ENCODE measurements at places on chromosomes 2 and 18.

- no peak for DNase-seq
Observed at GRCh38 chr2:238102865-238103264, 2.7 kb downstream of the ESPNL start.

- DNase-seq = no peak
Observed at GRCh38 chr2:64440843-64441242, 13.1 kb upstream of the LGALSL start.

DNA sequence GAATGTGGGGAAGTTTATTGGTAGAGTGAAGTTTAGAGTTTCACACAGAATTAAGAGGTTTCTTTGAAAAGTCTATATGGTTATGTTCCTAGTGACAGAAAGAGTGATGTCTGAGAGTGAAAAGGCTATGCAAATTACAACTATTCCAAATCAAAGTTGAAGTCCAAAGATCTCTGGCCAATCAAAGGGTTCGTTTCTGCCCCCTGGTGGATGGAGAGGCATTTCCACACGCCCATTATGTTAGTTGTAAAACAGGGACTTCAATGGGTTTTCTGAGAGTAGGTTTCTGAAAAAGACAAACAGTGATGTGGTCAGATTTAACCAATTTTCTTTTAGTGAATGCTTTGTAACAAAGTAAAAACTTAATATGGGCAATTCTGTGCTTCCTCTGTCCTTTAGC lies 441.5 kb upstream of the POU3F3 start:
- peak; percentile 56 for DNase-seq

DNA sequence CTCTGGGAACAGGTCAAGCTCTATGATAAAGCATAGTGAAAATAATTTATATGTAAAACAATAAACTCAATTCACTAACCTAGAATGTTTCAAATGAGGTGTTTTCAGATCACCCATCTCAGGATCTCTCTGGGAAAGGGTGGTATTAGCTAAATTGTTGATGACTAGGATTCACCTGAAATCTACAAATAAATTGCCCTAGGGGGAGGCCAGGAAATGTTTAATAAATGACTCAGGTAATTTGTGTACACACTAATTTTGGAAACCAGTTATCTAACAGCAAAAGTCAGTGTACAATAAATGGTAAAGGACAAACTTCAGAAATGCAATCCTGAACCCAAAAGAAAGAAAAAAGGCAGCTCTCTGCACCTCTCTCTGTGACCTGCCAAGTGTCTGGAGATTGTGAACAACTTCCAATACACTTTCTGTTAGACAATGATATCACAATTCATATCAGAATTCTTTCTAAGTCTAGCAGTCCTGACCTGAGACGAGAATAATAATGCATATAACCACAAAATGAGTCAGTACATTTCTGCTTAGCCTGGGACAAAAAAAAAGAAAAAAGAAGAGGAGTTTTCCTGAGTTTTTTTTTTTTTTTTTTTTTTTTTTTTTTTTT lies 760.0 kb downstream of the EPHA4 start:
- no peak for DNase-seq

GRCh38 chr2:241265506-241265905 lies 50.0 kb downstream of the HDLBP start:
- no peak for DNase-seq

DNA sequence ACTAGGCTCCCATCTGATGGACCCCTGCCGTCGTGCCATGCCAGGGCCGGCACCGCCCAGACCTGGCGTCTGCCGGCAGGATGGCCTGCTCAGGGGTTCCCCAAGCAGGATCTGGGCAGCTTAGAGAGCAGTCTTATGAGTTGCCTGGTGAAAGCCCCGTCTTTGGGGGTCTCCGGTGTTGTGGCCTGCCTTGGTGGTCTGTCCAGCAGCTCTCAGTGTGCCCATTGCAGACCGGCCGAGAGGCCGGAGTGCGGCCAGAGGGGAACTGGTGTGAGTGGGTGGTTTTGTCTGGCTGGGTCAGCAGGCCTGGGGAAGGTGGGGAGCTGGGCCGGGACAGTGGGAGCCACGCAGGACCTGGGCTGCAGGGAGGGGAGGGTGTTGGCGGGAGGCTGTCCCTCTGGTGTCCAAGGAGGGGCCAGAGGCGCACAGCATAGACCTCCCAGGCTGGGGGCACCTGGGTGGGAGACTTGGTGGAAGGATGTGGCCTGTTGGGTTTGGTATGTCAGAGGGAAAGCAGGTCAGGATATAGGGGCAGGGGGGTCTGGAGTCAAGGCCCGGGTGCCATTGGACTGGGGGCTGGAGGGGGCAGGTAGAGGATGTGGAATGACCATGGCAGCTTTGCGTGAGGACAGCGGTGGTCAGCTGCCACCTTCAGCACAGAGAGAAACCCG lies 16.5 kb downstream of the GPC1 start:
- no peak for DNase-seq

- DNase-seq = no peak
Observed at GRCh38 chr2:62339413-62339812, 143.5 kb downstream of the B3GNT2 start.

DNA sequence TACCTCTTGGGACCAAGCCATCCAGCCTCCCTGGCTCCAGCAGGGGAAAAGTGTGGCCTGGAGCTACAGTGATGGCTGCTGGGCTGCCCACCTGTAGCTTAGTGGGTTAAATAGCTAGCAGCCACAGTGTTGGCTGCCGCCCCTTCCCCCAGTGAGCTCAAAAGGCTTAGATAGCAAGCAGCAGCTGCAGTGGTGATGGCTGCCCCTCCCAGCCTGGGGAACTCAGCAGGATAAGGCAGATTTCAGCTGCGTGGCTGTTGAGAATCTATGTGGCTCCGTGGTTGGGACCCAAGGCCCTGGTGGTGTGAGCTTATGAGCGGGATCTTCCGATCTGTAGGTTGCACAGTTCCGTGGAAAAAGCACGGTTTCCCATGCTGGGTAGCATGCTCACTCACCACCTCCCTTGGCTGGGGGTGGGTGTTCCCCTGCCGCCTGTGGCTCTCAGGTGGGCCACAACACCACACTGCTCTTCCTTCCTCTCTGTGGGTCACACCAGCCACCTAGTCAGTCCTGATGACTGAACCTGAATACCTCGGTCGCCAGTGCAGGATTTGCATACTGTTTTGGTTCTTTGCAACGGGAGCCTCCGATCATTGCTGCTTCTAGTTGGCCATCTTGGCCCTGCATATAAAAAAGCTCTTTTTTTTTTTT lies 946.5 kb upstream of the FAM98A start:
- DNase-seq = no peak

DNA sequence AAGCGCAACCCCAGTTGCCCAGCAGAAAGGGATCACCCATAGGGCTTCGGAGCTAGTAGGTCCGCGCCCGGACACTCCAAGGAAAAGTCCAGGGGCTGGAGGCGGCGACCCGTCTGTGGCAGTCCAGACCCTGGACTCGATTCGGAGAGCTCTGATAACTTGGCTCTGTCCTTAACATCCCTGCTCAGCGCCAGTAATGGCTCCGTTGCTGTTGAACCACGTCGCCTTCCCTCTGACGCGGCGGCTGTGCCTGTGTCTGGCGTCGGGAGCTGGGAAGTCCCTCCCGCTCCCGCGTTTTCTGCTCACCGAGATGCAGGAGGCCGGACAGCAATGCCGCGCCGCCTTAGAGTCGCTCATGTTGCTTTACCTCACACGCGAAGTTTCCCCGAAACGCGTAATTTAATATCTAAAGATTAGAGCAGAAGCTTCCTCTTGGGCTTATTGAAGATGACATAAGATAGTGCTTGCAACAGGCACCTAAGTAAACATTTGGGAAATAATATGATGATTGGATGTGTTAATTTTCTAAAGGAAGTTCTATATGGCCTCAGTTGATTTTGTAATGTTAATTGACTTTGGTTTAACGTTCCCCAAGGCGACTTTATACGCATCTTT lies 1.3 kb upstream of the ZBTB14 start:
- DNase-seq = peak; percentile 41

DNA sequence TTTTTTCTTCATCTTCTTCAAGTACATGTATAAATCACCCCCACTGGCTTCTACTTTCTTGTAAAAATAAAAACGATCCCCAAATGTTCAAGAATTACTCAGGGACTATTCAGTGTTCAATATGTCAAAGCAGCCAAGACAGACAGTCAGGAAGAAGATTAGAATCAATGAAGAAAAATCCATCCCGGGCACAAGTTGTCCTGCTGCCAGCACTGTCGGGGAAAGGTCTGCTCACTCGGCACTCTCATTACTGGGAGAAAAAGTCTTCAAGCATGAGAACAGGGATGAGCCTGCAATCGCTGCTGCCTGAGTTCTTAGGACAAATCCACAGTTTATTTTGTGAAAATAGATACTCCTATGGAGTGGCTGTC lies 482.8 kb upstream of the KLHL29 start:
- DNase-seq = no peak

DNA sequence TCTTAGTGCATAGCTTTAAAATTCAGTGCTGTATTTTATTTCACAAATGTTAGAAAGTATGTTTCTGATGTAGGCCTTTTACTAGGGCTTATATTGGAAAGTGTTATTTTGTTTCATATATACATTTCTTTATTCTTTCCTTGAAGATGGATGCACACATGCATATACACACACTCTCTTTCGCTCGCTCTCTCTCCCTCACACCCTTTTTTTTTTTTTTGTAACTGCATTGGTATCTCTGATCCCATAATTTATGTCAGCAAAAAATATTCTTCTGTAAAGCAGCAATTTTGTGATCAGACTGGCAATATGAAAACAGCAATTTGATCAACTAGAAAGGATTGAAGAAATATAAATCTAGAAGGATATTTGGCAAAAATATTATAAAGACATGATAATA lies 2.0 kb downstream of the MBD5 start:
- DNase-seq = no peak

DNA sequence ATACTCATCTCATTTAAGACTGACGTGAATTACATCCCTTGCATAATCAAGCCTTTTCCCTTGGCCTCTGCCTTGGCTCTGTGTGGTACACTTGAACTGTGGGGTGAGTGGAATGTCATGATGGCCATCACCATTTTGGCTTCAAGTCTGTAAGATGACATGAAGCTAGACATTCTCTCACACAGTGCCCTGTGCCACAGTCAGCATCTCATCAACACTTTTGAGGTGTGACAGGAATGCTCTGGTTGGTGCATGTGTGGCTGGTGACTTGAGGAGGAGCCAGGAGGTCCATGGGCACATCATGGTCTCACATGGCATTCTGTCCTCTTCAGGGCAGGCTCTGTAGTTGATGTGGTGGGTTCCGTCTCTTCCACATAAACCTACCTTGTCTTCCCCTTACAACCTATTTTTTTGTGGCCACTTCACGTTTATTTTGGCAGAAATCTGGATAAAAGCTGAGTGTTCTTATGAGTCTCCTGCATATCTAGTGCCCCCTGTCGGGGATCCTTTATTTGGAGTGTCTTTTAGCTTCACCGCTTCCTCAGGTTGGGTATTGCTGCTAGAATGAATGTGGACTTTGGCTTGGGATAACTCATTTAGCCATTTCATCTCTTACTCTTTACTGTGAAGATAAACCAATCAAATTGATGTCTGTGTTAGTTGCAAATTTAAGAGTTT lies 28.1 kb downstream of the MAP4K4 start:
- DNase-seq = peak; percentile 31

DNA sequence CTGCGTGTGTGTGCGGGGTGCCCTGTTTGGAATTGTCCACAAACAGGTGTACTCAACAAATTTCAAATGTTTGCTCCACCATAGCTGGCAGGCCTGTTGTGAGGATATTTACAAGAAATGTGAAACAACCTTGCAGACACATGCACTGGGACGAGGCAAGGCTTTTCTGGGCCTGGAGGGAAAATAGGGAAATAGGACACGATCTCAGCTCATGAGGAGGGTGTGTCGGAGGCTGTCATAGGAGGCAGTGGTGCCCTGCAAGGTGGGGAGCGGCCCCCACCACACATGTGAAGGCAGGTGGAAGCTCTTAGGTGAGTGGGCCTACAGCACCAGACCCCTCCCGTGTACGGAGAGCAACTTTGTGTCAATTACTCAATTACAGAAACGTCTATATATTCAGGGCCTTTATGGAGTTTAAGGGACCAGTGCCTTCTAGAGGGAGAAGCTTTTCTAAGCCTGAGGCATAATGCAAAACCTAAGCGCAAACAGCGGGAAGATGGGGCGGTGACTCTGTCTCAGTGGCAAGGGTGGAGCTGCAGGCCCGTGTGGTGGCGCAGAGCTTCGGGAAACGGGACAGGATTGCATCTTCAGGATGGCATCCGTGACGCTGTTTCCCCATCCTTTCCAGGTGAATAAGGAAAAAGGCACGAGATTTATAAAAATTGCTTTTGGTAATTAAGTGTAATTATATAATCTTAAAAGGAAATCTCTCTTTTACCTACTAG lies 48.0 kb downstream of the RNF144A start:
- no peak for DNase-seq

DNA sequence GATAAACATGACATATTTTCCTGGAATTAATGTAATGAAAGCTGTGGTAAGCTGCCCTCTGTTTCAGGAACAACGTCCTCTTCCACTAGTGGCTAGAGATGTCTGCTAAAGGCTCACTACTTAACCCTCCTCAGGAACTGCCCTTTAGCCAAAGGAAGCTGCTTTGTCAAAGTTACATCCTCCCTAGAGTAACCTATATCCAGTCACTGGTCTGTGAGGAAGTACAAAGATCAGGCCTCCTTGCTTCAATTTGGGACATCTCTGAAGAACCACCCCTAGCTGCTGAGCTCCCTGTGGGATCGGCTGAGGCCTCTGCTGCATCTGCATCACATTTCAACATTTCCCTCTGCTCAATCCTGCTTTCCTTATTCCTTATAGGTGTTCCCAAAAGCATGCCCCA lies 107.8 kb downstream of the PRELID3A start:
- no peak for DNase-seq

- DNase-seq = no peak
Observed at GRCh38 chr2:154455166-154455565, 243.3 kb upstream of the KCNJ3 start.

DNA sequence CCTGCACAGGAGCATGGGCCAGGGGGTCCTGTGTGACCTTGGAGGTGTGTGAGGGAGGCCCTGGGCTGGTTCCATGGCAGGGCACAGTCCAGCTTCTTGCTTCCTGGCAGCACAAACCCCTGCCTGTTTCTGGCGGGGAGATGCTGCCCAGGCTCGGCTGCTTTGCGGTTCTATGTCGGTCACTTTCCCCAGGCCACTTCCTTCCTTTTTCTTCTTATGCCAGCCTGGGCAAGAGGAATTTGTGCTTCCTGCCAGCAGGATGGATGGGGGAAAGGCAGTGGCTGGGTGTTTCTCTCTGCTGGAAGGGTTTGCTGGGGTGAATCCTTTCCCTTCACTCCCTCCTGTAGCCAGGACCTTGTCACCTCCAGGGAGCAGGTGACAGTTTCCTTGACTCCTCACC lies 24.3 kb downstream of the ASAP2 start:
- DNase-seq = peak; percentile 35

DNA sequence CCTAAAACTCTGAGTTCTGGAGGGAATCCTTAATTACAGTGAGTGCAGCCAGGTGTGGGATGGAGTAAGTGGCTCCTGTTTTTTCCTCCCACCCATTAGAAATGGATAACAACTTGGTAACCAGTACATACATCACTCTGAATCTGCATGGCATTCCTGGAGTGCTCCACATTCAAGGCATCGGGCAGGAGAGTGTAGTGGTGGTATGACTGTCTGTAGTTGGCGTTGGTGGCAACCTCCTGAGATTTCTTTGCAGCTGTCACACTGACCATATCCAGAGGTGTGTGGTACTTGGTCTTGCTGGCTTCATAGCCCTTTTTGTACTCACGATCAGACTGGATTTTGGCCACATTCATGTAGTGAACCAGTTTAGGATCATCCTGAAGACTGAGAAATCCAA lies 68.3 kb downstream of the NEB start:
- DNase-seq = no peak
